Naive thymus-derived CD4-positive, alpha-beta T cell (primary cell): ENCODE measurements at places on chromosomes 13 and 19.
A peak's percentile ranks its signal among the peaks of the same experiment; 100 is the strongest.

- no peaks in the 10 kb centered on the region for H3K27me3 ChIP-seq
- no peak for DNase-seq
- H3K4me3 ChIP-seq = no peak overlapping the region
- H3K36me3 ChIP-seq = no peaks in the 10 kb centered on the region
- no peaks in the 10 kb centered on the region for H3K4me1 ChIP-seq
Measured at GRCh38 chr19:41083516-41083915, 4.7 kb upstream of the CYP2A13 start.

DNA sequence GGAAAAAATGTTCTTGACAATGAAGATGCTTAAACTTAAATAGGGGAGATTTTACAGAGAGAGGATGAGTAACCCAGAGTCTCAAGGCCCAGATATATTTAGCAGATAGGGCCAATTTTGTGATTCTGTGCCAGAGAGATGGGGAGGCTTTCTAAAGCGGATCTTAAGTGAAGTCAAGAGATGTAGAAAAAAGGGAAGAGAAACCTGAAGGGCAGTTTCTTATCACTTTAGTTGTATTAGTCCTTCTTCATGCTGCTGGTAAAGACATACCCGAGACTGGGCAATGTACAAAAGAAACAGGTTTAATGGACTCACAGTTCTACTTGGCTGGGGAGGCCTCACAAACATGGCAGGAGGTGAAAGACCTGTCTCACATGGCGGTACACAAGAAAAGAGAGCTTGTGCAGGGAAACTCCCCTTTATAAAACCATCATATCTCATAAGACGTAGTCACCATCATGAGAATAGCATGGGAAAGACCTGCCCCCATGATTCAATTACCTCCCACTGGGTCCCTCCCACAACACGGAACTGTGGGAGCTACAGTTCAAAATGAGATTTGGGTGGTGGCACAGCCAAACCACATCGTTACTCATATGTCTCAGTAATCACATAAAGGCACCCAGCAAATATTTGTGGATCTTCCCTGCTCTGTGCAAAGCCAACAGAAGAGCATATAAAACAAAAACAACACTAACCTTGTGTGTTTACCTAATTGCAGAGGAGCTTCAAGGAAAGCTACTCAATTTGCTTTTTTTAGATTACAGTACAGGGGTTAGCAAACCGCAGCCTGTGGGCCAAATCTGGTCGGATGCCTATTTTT, 102.6 kb upstream of the MYCBP2 start:
- no peaks in the 10 kb centered on the region for H3K4me1 ChIP-seq
- no peaks in the 10 kb centered on the region for H3K36me3 ChIP-seq
- H3K4me3 ChIP-seq = no peak overlapping the region
- H3K27me3 ChIP-seq = peaks cover 2% of the 10 kb centered on the region
- DNase-seq = no peak

GRCh38 chr19:45146741-45147205, 14.0 kb downstream of the NKPD1 start:
- H3K36me3 ChIP-seq = no peaks in the 10 kb centered on the region
- no peaks in the 10 kb centered on the region for H3K27me3 ChIP-seq
- no peak for DNase-seq
- H3K4me3 ChIP-seq = no peak overlapping the region

- no peaks in the 10 kb centered on the region for H3K36me3 ChIP-seq
- peaks cover 6% of the 10 kb centered on the region for H3K4me1 ChIP-seq
- peak; percentile 89 for DNase-seq
Measured at GRCh38 chr19:37334179-37335071, 36.5 kb upstream of the ZNF527 start.
